ENCODE measurements at places on chromosomes 3 and 15.
A peak's percentile ranks its signal among the peaks of the same experiment; 100 is the strongest.

DNA sequence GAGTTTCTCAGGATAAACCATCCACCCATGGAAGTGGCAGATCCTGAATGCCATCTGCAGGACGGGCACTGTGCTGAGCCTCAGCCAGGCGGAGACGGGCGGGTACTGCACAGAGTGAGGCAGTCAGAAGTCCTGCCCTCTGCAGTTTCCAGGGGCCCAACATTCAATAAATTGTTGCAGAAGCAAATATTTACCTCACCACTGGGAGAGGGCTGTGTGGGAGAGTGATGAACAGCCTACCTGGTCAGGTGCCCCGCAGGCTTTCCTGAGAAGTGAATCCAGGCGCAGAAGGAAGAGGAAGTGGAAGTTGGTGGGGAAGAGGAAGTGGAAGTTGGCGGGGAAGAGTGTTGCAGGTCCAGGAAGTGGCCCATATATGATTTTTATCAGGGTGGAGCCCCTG is 100.8 kb downstream of the SLCO3A1 start:
- no peak for DNase-seq
- H3K4me3 ChIP-seq, result no peak overlapping the region
- no peaks in the 10 kb centered on the region for H3K27me3 ChIP-seq

DNA sequence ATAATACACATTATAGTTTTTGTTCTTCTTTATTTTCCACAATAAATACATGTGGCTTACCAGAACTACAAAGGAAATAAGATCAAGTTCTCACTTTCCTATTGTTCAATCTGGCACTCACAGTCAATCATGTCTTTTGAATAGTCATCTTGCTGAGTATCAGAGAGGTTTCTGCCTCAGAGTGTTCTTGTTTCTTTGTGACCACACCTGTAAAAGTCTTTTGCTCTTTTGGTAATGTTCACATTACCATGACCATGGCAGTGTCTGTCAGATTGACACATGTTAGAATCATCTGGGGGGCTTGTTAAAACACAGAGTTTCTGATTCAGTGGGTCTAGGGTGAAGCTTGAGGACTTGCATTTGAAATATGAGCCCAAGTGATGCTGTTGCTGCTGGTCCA is 135.0 kb downstream of the SATB1 start:
- no peak for DNase-seq
- H3K4me3 ChIP-seq, result no peak overlapping the region
- H3K4me1 ChIP-seq, result no peaks in the 10 kb centered on the region
- H3K27me3 ChIP-seq, result no peaks in the 10 kb centered on the region
- no peak overlapping the region for H3K27ac ChIP-seq
- H3K36me3 ChIP-seq, result peaks cover 6% of the 10 kb centered on the region

GRCh38 chr3:58272891-58273290 is 33.2 kb upstream of the RPP14 start:
- no peaks in the 10 kb centered on the region for H3K27me3 ChIP-seq
- H3K27ac ChIP-seq, result no peak overlapping the region
- peaks cover 11% of the 10 kb centered on the region for H3K36me3 ChIP-seq
- H3K4me1 ChIP-seq, result no peaks in the 10 kb centered on the region
- no peak for DNase-seq

GRCh38 chr15:63318344-63318743 is 40.9 kb downstream of the APH1B start:
- DNase-seq, result no peak
- no peak overlapping the region for H3K4me3 ChIP-seq
- H3K36me3 ChIP-seq, result no peaks in the 10 kb centered on the region

DNA sequence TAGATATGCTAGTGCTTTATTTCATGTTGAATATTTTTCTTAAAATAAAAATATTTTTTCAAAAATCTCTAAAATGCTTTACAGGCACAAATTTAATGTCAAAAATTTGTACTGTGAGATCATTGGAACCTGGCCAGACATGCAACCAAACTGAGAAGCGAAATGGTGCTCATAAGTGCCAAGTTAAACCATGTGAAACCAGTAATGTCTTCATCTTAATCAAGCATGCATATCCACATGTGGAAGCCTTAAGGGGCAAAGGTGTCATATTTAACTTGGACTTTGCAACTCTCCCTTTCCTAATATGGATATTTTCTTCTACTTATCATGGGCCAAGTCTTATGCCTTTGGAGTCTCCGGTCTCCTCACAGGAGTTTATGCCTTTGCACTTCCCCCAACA is 208.9 kb upstream of the COL8A1 start:
- H3K36me3 ChIP-seq, result no peaks in the 10 kb centered on the region
- no peaks in the 10 kb centered on the region for H3K4me1 ChIP-seq
- peaks cover 3% of the 10 kb centered on the region for H3K27me3 ChIP-seq

GRCh38 chr15:40953713-40954074 is 423 bp downstream of the CHAC1 start:
- H3K4me1 ChIP-seq, result peaks cover 19% of the 10 kb centered on the region
- no peaks in the 10 kb centered on the region for H3K36me3 ChIP-seq
- H3K27ac ChIP-seq, result peak overlapping the region; percentile 73
- no peaks in the 10 kb centered on the region for H3K27me3 ChIP-seq
- peak overlapping the region; percentile 96 for H3K4me3 ChIP-seq

DNA sequence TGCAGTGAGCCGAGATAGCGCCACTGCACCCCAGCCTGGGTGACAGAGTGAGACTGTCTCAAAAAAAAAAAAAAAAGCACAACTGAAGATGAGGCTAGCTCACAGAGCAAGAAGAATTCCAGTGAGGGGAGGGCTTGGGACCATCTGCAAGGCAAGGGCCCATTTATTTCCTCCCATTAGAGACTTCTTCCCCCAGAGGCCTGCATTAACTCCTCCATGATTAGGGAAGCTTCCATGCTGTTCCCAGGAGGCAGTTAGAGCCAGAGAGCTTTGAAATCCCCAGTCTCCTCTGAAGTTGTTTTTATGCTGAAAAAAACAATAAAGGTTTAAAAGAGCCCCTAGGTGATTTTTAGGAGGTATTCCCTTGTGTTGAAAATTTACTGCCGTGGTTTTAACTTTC is 54.3 kb upstream of the ADCY5 start:
- H3K4me1 ChIP-seq, result peaks cover 1% of the 10 kb centered on the region
- H3K4me3 ChIP-seq, result no peak overlapping the region
- peaks cover 4% of the 10 kb centered on the region for H3K36me3 ChIP-seq
- no peak for DNase-seq
- H3K27me3 ChIP-seq, result no peaks in the 10 kb centered on the region

DNA sequence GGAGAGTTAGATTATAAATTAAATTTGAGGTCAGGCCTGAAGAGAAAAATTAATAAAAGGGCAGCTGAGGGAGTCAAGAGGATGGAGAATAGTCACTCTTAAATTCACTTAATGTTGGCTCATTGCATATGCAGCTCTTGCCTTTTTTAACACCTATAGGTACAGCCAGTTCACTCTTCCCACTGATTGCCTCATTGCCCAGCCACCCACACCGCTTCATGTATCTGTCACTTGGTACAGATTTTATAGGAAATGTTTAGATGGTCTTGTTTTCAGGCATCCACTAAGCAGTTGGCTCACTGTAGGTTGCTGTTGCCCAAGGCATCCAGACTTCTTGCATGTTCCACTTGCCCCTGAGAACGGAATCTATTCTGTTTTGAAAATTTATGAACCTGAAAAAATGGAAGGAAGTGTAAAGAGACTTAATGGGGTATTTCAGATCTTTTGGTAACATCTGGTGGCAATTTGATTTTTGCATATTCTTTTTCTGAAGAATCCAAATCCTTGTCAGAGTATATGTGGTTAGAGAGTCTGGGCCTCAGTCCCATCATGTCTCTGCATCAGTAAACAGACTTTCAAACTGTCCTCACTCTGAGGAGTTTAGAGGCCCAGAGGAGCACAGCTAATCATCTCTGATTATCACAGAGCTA is 151.9 kb downstream of the RBPMS2 start:
- peak overlapping the region; percentile 84 for H3K4me3 ChIP-seq
- H3K36me3 ChIP-seq, result no peaks in the 10 kb centered on the region
- DNase-seq, result no peak

- no peak for DNase-seq
- H3K4me3 ChIP-seq, result no peak overlapping the region
- no peaks in the 10 kb centered on the region for H3K27me3 ChIP-seq
- H3K36me3 ChIP-seq, result no peaks in the 10 kb centered on the region
- no peak overlapping the region for H3K27ac ChIP-seq
- H3K4me1 ChIP-seq, result no peaks in the 10 kb centered on the region
Measured at GRCh38 chr3:139505829-139506386, 29.6 kb upstream of the RBP2 start.

GRCh38 chr3:47096959-47097358 is 67.0 kb downstream of the SETD2 start:
- no peaks in the 10 kb centered on the region for H3K27me3 ChIP-seq
- no peak overlapping the region for H3K4me3 ChIP-seq
- no peak overlapping the region for H3K27ac ChIP-seq
- peaks cover 71% of the 10 kb centered on the region for H3K36me3 ChIP-seq
- DNase-seq, result no peak
- peaks cover 2% of the 10 kb centered on the region for H3K4me1 ChIP-seq

GRCh38 chr15:60382773-60383674 is 14.8 kb downstream of the ANXA2 start:
- H3K4me3 ChIP-seq, result no peak overlapping the region
- DNase-seq, result no peak
- no peaks in the 10 kb centered on the region for H3K36me3 ChIP-seq
- no peak overlapping the region for H3K27ac ChIP-seq
- H3K4me1 ChIP-seq, result peaks cover 4% of the 10 kb centered on the region

GRCh38 chr3:192433704-192434103 is 293.6 kb downstream of the FGF12 start:
- no peaks in the 10 kb centered on the region for H3K4me1 ChIP-seq
- peaks cover 12% of the 10 kb centered on the region for H3K27me3 ChIP-seq
- H3K27ac ChIP-seq, result no peak overlapping the region
- H3K36me3 ChIP-seq, result no peaks in the 10 kb centered on the region
- no peak for DNase-seq

DNA sequence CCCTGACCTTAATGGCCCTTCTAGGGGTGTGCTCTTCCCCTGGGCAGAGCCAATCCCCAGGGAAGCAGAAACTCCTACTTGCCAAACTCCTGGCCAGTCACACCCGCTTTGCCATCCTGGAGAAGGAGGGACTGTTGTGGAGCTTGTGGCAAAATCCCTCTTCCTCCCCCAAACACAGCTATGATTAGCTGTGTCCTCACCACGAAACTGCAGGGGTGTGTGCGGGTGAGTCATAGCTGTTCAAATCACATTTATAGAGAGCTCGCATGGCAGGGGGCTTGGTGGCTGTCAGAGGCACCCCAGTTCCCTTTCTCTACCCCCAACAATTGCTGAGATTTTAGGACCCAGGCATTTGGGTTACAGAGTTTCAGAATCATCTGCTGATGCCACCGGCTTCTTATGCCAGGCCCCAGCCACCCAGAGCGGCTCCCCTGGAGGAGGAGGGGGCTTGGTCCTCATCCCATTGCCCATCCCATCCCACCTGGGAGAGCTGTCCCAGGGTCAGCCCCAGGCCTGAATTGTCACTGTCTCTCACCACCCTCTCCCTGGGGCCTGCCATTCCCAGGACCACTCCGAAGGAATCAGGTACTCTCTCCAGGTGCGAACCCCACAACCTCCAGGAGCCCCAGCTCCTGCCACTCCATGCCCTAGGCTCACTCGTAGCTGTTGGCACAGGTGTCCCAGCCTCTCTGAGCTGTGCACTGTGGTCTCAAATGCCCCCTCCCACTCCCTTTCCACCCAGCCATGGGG is 28.8 kb upstream of the MAGEF1 start:
- no peaks in the 10 kb centered on the region for H3K27me3 ChIP-seq
- H3K4me1 ChIP-seq, result no peaks in the 10 kb centered on the region
- DNase-seq, result no peak
- H3K27ac ChIP-seq, result no peak overlapping the region
- H3K36me3 ChIP-seq, result no peaks in the 10 kb centered on the region

GRCh38 chr3:11717768-11718636 is 74.3 kb upstream of the VGLL4 start:
- H3K36me3 ChIP-seq, result no peaks in the 10 kb centered on the region
- H3K27me3 ChIP-seq, result no peaks in the 10 kb centered on the region
- H3K4me3 ChIP-seq, result peak overlapping the region; percentile 93
- DNase-seq, result no peak

DNA sequence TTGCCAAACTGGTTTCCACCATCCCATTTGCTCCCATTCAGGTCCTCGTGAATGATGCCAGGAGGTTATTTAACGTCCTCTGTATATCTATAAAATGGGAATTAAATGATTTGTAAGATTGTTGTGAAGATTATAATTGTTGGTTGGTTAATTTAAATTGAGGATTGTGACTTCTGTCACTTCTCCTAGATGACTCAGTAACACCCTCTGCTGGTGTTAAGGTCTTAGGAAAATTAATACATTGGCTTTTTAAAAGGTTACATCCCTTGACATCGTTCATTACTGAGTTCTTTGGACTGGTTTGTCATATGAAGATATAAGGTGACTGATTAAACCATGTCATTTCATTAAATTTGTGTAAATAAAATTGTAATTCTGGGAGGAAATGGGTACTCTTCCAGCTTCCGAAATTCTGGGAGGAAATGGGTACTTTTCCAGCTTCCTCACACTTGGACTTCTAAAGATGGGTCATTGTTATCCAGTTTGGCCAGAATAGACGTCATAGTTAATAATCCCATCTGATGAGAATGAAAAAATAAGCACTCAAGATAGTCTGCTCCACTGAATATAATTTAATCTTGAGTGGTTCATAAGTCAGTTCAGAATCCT is 33.3 kb upstream of the PAQR5 start:
- no peak overlapping the region for H3K4me3 ChIP-seq
- H3K4me1 ChIP-seq, result no peaks in the 10 kb centered on the region

DNA sequence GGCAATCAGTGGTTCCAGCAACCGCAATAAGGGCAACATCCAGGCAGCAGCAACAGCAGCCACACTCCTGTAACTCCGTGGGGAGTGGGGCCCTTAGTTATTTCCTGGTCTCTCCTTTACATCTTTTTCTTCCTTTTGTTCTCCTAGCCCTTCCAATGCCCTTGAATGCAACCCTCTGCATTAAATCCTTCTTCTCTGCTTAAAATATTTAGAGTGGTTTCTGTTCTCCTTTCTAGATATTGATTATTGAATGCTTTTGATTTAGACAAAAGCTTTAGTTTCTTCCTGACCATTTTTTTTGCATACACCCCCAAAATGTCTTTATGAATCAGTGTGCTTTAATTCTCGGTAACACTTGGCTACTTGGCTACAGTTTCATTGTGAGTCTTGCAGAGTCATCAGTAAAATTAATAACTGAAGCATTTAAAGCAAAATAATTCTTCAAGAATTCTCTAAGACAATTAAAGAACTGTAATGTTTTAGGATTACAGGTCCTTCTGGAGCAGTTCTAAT is 586.1 kb downstream of the MECOM start:
- no peak overlapping the region for H3K4me3 ChIP-seq
- no peaks in the 10 kb centered on the region for H3K4me1 ChIP-seq
- no peak for DNase-seq
- H3K36me3 ChIP-seq, result no peaks in the 10 kb centered on the region
- no peak overlapping the region for H3K27ac ChIP-seq
- H3K27me3 ChIP-seq, result no peaks in the 10 kb centered on the region

GRCh38 chr15:70833861-70834765 is 19.8 kb downstream of the LARP6 start:
- H3K36me3 ChIP-seq, result no peaks in the 10 kb centered on the region
- H3K27ac ChIP-seq, result no peak overlapping the region
- no peak for DNase-seq
- no peaks in the 10 kb centered on the region for H3K4me1 ChIP-seq

GRCh38 chr3:48500656-48501055 is 3.3 kb downstream of the SHISA5 start:
- H3K27me3 ChIP-seq, result no peaks in the 10 kb centered on the region
- DNase-seq, result no peak
- peak overlapping the region; percentile 2 for H3K27ac ChIP-seq

- peaks cover 17% of the 10 kb centered on the region for H3K36me3 ChIP-seq
- H3K27me3 ChIP-seq, result no peaks in the 10 kb centered on the region
- no peak overlapping the region for H3K27ac ChIP-seq
Measured at GRCh38 chr3:139493826-139494385, 17.6 kb upstream of the RBP2 start.

GRCh38 chr3:52609316-52609815 is 73.0 kb downstream of the UQCC5 start:
- H3K27me3 ChIP-seq, result no peaks in the 10 kb centered on the region
- H3K4me1 ChIP-seq, result peaks cover 11% of the 10 kb centered on the region
- peaks cover 8% of the 10 kb centered on the region for H3K36me3 ChIP-seq
- H3K27ac ChIP-seq, result no peak overlapping the region
- no peak overlapping the region for H3K4me3 ChIP-seq

All from naive thymus-derived CD8-positive, alpha-beta T cell (primary cell).